ENCODE measurements at places on chromosomes 16 and 17. TPM values are rescaled to one million over a fixed set of nuclear protein-coding genes. Genes with fewer than 3 reads are reported as not detected.

- no peak for DNase-seq
These were observed 132.6 kb downstream of the RAB11FIP4 start for GRCh38 chr17:31523862-31524730.

GRCh38 chr17:40333781-40334448 is 24.9 kb downstream of the RARA start:
- no peak for DNase-seq

GRCh38 chr16:86040496-86040895 is 141.5 kb downstream of the IRF8 start:
- no peak for DNase-seq

GRCh38 chr17:47879776-47880454 is 16.1 kb upstream of the SP2 start:
- DNase-seq: no peak

GRCh38 chr17:29069526-29070041 is 26.6 kb downstream of the PIPOX start:
- DNase-seq: no peak

DNA sequence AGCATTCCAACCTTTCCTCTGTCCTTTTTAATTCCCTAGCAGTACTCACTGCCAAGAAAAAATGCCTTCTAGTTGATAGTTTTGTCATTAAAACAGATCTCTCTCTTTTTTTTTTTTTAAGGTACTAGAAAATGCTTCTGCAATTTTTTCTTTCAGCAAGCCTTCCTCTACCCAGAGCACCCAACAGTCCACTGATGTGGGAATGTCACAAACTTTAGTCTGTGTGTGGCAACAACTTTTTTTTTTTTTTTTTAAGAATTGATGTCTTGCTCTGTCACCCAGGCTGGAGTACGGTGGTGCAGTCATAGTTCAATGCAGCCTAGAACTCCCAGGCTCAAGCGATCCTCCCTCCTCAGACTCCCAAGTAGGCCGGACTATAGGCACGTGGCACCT is 34.7 kb downstream of the CDRT15 start:
- DNase-seq: no peak

GRCh38 chr16:27977966-27978365 is 85.5 kb downstream of the GSG1L start:
- DNase-seq: peak; percentile 74

GRCh38 chr16:53768167-53768566 is 64.2 kb downstream of the FTO start:
- no peak for DNase-seq

- DNase-seq: no peak
These were observed 21.8 kb upstream of the KIF19 start for GRCh38 chr17:74304184-74304583.

- DNase-seq: peak; percentile 58
These were observed 12.6 kb upstream of the PRR29 start for GRCh38 chr17:63985387-63986140.

- DNase-seq: no peak
These were observed 12.2 kb downstream of the ADGRG1 start for GRCh38 chr16:57640612-57641011.

DNA sequence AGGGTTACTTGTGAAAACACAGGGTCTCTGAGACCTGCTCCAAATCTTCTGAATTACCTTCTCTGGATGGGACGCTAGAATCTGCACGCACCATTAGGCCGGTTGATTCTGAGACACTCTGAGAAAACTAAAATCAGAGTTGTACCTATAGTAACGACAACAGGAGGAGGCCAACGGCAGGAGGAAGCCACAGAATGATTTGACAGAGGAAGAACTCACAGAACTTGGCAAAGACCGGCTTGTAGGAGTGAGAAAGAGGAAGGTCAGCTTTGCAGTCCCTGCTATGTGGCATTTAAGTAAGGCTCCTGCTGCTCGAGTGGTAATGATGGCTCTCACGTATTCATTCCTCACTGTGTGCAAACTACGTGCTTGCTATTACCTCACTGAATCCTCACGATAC is 483.0 kb downstream of the TMEM114 start:
- no peak for DNase-seq

- no peak for DNase-seq
These were observed 184.4 kb upstream of the CCL2 start for GRCh38 chr17:34070712-34071111.

DNA sequence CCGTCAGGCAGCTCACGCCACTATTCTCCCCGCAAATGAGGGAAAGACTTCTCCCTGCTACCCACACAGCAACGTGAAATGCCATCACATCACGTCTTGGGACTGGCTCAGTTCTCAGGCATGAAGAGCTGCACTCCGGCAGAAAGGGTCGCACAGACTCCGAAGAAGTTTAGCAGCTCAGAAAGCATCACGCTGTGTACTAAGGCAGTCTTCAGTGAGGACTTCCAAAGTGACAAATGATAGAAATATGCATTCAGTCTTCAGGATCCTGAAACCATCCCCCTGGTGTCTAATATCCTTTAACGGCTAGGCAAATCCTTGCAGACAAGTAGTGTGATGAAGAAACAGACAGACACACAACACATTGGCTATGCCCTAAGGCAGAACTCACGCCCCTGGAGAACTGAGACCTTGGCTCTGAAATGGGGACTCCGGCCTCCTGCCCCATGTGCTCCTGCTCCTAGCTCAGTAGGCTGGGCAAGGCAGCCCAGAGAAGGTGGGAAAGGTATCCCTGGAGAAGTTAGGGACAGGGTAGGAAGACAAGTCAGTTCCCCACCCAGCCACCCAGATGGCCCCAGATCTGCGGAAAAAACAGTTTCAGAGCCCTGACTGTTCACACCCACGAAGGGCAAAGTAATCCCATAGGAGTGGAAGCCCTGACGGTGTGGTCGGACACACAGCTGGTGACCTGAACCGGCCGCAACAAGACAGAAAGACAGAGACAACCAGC is 1.6 kb downstream of the XYLT1 start:
- DNase-seq: peak; percentile 14

DNA sequence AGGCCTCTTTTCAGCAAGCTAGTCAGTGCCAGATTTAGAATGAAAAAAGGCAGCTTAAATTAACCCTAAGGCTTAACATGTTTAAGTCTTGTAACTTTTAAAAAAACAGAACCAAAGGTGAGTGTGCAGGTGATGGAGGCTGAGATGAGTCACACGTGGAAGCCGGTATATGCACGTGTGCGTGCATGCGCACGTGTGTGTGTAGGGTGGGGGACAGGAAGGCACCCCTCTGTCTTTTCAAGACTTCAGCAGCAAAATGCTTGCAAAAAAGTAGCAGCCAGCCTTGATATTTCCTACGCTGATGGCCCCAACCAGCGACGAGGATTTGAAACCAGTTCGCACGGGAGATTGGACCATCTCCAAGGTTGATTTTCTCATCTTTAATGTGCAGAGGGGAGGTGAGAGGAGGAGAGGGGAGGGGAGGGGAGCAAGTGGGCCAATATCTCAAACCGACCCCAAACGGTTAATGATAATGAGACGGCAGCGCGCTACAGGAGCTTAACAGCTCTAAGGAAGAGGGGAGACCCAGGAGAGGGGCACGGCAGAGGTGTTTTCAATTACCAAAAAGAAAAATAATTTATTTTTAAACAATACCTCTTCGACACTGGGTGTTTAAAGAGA is 154.7 kb downstream of the ZNF423 start:
- DNase-seq: no peak

- DNase-seq: no peak
These were observed 33.6 kb upstream of the ZCCHC14 start for GRCh38 chr16:87526238-87526947.

DNA sequence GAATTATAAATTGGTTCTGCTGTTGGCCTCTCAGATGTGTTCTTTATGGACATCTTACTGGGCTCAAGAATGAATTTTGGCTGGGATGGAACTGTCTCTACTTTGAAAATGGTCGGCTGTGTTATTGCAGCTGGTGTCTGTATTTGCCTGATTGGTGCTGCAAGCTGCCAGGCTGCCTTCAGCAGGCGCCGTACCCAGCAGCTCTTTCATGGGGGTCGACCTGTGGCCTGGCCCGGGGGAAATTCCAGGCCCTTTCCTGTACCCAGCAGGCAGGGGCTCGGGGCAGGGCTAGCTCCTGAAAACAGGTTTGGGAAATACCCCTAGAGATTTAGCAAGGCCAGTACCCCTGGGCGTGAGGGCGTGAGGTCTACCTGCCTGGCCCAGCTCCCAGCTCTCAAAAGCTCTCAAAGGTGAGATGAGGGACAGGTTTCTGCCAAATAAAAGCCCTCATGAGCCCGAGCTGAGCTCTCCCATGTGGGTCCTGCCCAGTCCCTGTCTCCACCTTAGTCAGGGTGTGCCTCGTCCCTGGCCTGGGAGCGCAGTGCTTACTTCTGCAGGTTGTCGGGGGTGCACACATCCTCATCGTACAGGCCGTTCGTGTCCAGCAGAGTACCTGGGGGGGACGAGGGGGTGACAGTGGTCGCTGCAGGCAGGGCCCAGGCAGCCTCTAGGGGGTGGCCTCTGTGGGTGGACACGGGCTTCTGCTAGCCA is 52.3 kb downstream of the PRMT7 start:
- no peak for DNase-seq

GRCh38 chr16:1036726-1037393 is 35.7 kb upstream of the SSTR5 start:
- peak; percentile 79 for DNase-seq

DNA sequence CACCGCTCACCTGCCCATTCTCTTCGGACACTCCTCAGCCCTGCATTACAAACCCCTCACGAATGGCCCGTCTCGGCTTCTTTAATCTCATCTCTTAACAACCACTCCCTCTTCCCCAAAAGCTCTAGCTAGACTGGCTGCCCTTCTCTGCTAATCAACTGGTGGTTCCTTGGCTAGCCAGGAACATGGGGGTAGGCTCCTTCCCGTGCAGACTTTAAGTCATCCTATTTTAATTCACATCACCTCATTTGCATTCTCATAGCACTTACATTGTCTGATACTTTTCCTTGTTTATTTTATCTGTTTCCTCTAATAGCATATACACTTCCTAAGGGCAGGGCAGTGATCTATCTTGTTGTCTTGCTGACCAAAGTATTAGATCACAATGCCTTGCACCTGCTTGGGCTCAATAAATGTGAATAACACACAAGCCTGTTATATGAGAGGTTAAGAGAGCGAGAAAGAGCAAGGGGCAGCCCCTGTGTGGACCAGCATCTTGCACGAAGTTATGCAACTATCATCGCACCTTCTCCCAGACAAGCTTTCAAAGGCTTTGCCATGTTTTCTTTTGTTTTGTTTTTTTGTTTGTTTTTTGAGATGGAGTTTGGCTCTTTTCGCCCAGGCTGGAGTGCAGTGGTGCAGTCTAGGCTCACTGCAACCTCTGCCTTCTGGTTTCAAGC is 9.8 kb downstream of the TP53 start:
- DNase-seq: no peak

GRCh38 chr16:53966821-53967571 is 263.0 kb downstream of the FTO start:
- peak; percentile 31 for DNase-seq

DNA sequence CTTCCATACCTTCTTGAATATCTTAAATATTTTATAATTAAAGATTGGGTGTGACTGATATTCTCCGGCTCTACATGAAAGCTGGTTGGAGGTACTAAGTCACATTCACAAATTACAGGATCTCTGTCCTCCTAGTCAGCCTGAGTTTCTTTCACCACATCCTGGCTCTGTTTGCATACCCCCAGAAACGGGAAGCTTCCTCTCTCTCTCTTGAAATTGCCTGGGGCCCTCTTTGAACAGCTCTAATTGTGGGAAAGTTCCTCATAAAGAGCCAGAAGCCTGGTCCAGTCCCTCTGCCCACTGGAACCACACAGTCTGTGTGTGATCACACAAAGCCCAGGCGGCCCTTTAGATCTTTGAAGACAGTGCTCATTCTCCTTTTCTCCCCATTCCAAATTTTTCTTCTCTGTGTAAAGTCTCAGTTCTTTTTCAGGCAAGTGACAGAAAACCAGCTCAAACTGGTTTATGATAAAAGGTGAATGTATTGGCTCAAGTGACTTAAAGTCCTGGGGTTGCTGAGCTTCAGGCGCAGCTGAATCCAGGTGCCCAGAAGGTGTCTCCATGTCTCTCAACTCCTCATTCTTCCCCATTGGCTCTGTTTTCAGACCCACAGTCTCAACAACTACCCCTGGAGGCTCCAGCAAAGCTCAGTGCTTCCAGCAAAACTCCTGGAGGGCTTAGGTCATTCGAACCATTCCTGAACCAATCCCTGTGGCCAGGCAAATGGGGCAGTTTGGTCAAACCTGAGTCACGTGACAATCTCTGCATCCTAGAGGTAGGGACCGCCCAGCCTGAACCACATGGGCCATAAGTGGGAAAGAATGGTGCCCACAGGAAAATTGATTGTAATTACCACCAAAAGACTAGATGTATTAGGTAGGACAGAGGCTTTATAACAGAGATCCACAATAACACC is 8.5 kb upstream of the RAI1 start:
- no peak for DNase-seq

DNA sequence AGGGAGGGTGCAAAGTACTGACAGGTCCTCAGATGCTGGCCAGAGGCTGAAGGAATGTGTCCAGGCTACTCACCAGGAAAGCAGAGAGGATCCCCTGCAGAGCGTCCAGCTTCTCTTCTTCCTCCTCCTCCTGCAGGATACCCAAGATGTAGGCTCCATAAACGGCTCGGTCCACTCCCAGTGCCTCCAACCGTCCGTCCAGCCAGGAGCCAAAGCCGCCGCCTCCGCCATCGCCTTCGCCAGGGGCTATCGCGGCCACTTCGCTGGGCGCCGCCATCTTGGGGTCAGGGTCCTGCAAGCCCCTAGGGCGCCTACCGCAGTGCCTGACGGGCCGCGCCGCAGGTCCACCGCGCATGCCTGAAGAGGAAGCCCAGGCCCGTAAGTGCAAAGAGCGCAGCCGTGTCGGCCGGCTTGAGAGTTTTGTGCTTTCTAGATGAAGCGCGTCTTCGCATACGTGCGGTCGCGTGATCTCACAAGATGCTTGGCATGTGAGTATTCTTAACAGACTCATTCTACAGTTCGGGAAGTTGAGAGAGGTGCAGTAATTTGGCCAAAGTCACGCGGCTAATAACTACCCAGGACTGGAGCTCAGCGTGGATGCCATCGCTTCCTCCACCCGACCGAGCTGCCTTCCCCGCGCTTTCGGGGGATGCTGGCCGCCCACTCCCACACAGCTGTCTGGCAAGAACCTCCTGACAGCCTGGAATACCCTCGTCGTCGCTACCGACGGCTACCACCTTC is at the start of gene CCDC43:
Gene CCDC43 (minus strand): TSS at position 300 of the 741 bp plus-strand sequence. CDS start 23 bp downstream, at position 277.
- peak; percentile 92 for DNase-seq

- peak; percentile 85 for DNase-seq
These were observed 518 bp downstream of the MT1E start for GRCh38 chr16:56625943-56626654.

Gene CFAP97D1
- total RNA-seq: not detected

Gene KRTAP4-8
- total RNA-seq: not detected

Gene SLC9A5
- total RNA-seq: 0.94 TPM

Gene PPP1R1B
- not detected for total RNA-seq

Gene KRTAP2-3
- total RNA-seq: not detected

Gene MYH11
- 0.03 TPM for total RNA-seq

Gene ESRP2
- not detected for total RNA-seq

Gene ZNF423
- 0.21 TPM for total RNA-seq

Gene DNAH17
- total RNA-seq: 0.10 TPM

Gene P2RX1
- total RNA-seq: 0.21 TPM

Gene CCDC40
- 3.2 TPM for total RNA-seq

Gene MT4
- not detected for total RNA-seq

Gene CA4
- not detected for total RNA-seq

Gene SLC5A10
- total RNA-seq: not detected
